ENCODE measurements at places on chromosomes 6 and 20.

DNA sequence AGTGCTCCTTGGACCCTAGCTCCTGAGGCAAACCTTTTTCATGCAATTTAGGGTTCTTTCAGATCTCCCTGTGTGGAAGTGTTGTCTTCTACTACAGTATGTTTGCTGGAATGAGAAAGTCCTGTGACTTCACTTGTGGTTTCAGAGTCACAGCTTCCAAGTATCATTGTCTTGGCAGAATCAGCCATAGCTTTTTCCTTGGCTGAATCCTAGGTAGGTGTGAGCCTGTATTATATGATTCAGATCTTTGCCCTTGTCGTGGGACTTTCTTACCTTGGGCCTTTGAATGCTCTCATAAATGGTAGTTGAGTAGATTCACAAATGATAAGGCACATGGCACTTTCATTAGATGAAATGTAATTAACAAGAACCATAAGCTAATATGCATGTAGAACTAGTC, 16.5 kb downstream of the CARMIL1 start:
- DNase-seq, result no peak

- no peak for DNase-seq
Observed at GRCh38 chr6:35552285-35552917, 39.7 kb upstream of the TULP1 start.

DNA sequence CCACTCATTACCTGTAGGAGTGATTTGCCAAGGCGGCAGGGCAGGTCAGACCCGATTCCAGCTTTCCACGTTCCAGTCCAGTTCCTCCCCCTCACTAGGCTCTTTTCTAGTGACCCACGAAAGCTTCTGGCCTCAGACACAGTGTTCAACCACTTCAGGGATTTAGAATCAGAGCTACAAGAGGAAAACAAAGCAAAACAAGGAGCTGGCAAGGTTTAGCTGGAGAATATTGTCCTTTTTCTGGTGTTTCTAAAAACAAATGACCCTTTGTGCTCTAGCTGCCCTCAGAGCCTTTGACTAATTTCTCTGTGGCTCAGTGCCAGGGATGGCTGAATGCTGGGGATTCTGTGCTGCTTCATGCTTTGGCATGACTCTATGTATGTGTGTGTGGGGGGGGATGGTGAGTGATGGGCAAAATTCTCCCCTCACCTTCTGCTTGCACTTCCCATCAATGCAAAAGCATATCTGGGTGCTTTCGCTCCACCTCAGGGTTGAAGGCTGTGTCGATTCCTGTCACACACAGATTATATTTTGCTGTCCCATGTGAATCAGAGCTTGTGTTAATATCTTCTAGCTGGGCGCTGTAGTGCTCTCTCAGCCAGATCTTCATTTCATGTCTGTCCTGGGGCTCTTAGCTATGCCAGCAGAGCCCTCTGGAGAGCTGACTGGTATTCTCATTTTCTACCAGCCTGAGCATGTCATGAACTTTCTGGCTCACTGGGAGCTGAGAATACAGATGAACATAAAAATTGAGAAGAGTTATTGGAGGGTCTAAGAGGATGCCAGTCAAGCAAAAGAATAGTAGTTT, 19.3 kb upstream of the NEDD9 start:
- no peak for DNase-seq

DNA sequence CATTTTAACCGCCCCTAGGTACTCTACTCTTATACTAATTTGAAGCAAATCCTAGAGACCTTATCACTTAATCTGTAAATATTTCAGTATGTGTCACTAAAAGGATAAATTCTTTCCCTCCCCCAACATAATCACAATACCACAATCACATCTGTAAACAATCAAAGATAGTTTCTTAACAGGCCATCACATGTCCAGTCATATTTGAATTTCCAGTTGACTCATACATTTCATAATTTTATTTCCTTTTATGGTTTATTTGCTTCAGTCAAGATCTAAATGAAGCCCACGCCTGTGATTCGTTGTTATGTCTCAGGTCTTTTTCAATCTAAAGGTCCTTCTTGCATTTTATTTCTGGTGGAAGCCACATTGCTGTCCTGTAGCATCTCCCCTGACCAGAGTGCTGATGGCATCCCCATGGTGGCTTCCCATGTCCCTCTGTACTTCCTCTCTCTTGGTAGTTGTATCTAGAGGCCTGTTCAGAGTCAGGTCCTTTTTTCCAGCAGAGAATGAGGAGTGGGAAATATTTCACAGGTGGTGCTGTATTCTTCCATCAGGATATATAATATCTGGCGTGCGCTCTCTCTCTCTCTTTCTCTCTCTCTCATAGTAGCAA, 128.6 kb upstream of the SLC22A23 start:
- peak; percentile 24 for DNase-seq

GRCh38 chr6:157613011-157613522, 210.0 kb upstream of the SNX9 start:
- DNase-seq, result peak; percentile 64

DNA sequence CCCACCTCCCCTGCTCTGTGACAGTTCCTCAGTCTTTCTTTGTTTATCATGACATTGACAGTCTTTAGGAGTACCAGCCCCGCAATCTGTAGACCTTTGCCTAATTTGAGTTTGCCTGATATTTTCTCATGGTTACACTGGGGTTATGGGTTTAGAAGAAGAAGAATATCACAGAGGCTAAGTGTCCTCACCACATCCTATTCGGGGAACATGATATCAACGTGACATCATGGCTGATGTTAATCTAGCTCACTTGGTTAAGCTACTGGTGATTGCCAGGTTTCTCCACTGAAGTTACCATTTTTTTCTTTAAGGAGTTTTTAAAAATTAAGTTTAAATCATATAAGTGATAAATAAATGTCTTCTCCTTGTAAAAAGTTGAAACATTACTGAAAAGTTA, 127.5 kb downstream of the CEP57L1 start:
- no peak for DNase-seq

DNA sequence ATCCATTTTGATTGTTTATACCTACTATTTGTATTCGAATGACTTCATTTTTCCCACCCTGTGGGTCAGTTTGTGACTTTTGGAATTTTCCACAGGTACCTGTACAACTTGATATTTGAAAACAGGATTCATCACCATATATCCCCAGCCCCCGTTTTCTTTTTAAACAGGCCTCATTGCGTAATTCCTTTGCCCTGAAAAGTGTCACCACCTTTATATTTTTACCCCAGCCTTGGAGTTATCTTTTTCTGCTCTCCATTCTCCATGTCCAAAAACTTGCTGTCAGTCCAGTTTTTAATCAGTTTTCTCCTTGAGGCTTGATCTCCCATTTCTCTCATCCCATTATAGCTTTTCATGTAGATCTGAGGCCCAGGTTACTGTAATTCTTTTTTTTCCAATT, 16.6 kb downstream of the ZKSCAN8 start:
- DNase-seq, result no peak
